ENCODE measurements at places on chromosomes 2 and 18.
A peak's percentile ranks its signal among the peaks of the same experiment; 100 is the strongest.

DNA sequence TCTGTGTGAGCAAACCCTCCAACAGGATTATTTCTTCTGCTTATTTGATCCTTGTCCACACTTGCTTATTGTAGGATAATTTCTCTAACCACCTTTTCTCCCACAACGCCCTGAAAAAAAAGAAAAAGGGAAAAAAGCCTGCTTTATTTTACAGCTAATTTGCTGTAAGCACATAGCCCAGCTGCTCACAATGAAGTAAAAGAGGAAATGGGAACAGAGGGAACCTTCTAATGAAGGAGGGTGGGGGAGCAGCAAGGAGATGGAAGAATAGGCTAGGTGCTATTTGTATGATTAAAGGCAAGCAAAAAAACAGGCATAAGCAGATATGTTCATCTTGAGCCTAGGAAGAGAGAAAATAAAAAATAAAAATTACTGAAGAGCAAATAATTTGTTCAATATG, 331.6 kb downstream of the TXNL1 start:
- DNase-seq = no peak

- no peak for DNase-seq
These were observed 271.1 kb downstream of the PRKCE start for GRCh38 chr2:45922577-45922988.

DNA sequence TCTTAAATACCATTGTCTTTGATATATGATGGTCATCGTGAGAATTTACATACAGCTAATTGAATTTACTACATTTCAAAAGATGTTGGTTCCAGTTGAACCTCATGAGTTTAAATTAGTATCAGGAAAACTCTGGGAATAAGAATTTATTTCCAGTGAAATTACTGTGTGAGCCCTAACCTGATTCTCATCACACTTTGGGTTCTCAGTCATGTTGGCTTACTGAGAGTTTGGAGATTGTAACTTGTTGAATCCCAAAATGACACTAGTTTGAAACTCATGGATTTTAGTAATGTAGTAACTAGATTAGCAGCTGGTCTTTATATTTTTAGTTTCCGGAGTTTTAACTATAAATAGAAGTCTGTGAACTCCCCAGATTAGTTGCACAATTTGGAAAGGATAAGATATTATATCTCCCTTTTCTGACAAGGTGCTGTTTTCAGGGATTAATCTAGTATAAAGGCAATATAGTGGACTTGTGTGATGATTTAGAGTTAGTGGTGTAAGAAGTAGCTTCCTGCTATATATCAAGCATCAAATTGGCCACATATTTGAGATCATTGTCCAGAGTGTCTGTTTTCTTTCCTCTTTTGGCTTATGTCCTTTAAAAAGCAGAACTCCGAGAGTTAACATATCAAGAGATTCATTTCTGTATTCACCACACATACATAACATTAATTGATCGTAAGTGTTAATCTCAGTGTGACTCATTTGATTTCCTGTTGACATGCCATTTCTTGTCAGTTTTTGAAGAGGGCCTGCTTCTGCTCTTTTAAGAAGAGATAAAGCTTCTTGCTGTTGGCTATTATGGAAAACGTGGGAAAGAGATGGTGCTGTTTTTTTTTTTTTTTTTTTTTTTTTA, 15.7 kb downstream of the NDUFV2 start:
- DNase-seq = no peak

DNA sequence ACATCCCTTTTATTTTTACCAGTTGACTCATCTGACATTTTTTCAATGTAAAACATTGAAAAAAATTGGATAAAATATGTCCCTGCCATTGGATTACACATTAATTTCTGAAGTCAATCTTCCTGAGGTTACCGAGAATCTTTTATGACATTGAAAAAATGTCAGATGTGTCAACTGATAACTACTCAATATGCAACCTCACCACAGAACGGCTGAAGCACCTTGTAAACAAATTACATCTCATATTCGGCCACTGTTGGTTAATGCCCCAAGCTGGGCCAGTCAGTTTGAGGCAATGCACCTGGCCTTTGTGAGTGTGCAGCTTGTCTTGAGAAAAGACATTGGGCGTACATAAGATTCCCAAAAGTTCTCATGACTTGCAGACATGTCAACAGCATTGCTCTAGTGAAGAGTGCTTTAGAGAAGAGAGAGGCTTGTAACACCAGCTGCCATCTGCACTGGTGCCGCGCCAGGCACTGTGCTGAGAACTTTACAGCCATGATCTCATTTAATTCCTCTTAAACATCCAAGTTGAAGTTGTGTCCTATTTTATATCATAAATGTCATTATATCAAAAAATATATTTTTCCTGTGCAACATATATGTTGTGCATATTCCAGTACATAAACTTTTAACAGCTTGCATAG, 112.7 kb upstream of the SLC35G4 start:
- no peak for DNase-seq

DNA sequence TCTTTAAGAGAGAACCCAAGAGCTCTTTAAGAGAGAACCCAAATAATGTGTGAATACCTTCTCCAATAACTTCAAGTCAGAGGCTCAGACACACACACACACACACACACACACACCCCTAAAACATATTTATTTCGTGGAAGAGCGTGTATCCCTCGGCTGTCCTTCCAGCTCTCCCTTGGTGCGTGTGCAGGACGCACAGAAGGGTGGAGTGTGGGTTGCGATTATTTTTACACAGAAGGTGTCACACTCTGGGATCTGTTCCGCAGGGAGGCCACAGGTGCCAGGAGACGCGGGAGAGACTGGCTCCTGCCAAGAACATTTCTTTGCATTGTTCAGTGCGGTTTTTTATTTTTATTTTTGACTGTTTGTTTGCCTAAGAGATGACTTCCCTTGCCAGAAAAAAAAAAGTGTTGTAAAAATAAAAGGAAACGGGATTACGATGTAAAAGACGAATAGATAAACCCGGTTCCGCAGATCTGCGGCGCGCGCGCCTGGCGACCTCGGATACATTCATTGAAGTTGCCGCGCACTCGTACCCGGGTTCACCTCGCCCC, 47.3 kb upstream of the ATP6V1B1 start:
- DNase-seq = peak; percentile 59

DNA sequence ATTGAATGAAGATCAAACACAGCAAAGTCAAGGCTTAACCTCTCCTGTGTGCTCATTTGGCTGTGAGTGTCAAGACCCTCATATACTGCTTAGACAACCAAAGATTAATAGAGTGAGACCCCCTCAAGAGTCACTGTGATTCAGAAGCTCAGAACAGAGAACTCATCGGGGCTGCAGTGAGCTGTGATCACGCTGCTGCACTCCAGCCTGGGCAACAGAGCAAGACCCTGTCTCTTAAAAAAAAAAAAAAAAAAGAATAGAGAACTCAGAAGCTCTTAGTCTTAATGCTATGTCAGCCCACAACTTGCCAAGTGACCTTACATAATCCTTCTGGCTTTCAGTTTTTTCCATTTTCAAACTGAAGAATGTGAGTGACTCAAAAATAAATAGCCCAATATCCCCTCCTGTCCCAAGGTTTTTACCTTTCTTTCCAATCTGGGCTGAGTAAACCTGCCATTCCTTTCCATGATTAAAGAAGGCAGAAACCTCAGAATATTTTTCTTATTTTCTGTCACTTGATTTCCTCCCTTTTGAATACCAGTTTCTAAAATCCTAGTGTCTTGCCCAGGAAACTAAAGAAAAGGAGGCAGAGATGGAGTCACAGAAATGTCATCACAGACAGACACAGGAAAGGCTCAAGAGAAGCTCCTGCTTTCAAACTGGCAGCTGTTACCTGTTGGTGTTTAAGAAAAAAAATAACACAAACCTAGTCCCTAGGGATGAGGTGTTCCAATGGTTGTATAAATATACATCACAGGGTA, 102.4 kb downstream of the CACNB4 start:
- no peak for DNase-seq

DNA sequence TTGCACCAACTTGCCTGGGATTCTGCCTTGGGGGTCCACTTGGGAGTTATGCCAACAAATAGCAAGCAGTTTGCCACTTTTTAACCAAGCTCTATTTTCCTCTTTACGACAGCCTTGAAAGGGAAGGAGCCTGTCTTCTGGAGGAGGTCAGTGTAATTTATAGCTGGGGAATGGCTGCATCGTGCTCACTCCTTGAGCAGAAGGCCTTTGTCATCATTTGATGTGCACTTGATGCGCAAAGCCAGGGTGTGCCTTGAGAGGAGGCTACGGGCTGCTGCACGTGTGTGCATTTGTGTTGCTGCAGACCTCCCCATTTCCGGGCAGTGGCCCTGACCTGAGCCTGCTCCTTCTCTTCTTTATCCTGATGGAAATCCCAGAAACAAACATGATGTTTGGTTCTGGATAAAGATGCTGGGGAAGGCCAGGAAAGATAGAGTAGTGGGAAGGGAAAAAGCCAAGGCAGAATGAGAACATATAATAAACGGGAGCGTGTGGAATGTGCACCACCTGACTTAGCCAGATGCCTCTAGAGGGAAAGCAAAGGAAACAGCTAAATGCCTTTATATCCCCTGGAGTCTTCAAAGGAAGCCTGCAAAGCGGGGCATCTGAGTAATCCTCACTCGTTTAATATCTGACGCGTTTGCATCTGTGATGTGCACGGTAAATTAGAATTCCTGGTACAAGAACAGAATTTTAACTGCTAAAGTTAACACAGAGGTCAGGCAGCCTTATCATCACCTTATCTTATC, 68.3 kb upstream of the ZNF521 start:
- no peak for DNase-seq

DNA sequence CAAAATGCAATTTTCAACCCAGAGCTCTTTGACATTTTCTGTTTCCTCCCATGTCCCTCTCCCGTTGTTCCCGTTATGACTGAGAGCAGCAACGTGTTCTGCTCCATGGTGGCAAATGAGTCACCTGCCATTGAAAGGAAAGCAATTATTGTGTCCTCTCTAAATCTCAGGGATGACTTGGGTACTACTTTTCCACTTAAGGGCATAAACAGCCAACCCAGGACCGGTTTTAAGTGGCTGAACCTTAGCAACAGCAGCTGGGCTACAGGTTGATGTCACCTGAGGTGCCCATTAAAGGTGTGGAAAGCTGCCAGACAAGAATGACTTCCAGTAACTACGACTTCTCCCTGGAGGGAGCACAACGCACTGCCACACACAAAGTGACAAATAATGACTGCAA, 236.8 kb downstream of the NCKAP5 start:
- no peak for DNase-seq

DNA sequence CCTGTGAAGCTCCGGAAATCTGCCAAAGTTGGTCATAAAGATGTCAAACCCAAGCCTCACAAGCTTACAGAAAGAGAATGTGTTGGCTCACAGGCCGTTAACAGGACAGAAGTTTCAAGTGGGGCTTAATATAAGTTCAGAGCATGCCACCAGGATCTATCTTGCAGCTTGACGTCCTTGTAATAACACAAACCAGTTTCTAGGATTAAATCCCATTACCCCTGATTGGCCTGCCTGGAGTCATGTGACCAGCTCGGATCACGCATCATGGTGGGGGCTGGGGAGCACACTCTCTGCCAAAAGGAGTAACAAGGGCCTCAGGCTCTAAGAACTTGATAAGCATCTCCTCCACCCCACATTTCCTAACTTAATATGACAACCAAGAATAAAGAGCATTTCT, 38.9 kb upstream of the SCG2 start:
- DNase-seq = no peak

DNA sequence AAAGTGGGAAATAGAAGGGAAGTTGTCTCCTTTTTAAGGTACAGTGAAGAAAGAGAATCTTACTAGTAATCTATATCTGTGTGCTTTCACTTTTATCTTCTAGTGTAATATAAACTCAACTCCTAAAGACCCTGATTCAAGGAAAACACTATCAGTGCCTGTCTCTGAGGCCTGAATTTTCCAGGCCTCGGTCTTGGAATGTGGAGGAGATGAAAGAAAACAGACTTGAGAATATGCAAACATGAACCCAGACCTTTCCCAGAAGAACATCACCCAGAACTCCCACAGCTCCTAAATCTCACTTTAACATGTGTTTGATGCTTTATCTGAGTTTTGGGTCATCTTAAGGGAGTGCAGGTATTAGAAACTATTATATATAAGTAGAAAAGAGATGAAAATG, 51.8 kb downstream of the EPB41L5 start:
- no peak for DNase-seq

- DNase-seq = no peak
These were observed 56.4 kb downstream of the MAP4K3 start for GRCh38 chr2:39380525-39381150.

DNA sequence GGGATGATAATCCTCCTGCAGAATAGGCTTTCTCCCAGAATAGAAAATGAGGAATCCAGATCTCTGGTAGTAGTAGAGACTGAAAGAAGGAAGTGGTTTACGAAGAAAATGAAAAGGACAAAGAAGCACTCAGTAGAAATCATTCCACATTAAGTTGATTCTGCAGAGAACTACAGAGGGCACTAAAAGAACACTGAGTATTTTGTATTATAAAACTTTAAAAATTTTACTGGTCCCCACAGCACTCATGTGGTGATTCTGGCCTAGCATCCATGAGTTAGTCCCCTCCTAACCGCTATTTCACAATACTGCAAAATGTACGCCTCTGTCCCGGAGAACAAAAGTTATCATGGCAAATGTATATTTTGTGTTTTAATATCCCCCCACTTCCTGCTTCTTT, 42.9 kb upstream of the SLC35F5 start:
- no peak for DNase-seq

- DNase-seq = no peak
These were observed 240.0 kb downstream of the WDR7 start for GRCh38 chr18:56891116-56891515.

GRCh38 chr2:133843551-133843950, 275.3 kb upstream of the NCKAP5 start:
- DNase-seq = no peak

- peak; percentile 80 for DNase-seq
These were observed 60.9 kb downstream of the EDAR start for GRCh38 chr2:108927936-108928659.

GRCh38 chr2:138110453-138111083, 146.3 kb downstream of the HNMT start:
- no peak for DNase-seq

Data from activated CD4-positive, alpha-beta T cell treated with anti-CD3 and anti-CD28 coated beads, Interleukin-2, amount 10 ng/mL, durations not matched to agents 24 days and 14 days (primary cell).